ENCODE measurements at places on chromosomes 1 and 21.

GRCh38 chr1:170209125-170209524 is 63.4 kb downstream of the NTMT2 start:
- DNase-seq, result no peak

- DNase-seq, result no peak
These were observed 43.7 kb upstream of the PSEN2 start for GRCh38 chr1:226826479-226827261.

DNA sequence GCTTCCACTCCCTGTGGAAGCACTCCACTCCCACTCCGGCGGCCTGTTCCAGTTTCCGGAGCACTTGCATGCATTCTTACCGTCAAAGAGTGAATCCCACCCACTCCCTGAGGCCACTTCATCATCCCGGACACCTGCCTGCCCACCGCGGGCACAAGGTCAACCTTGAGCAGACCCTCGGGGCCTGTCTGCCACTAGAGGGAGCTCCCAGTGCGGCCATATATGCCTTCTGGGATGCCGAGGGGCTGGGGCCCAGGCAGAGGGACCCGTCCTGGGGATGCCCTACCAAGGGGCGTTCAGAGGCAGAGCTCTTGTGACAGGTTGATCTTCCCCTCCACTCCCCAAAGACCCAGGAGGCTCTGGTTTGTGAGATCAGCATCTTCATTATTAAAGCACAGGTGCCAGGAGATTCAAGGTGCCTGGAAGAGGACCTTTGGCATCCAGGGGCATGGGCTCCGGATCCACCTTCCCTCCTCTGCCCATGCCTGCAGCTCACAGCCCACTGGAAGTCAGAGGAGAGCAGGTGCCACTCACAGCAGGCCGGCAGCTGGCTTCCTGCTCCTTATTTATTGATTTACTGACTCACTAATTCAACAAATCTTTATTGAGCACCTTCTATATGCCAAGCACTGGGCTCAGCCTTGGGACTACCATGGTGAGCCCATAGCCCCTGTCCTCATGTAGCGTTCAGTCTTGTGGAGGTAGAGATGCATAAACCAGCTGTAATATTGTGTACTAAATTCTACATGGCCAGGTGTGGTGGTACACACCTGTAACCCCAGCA is 47.3 kb downstream of the UBIAD1 start:
- DNase-seq, result peak; percentile 23

DNA sequence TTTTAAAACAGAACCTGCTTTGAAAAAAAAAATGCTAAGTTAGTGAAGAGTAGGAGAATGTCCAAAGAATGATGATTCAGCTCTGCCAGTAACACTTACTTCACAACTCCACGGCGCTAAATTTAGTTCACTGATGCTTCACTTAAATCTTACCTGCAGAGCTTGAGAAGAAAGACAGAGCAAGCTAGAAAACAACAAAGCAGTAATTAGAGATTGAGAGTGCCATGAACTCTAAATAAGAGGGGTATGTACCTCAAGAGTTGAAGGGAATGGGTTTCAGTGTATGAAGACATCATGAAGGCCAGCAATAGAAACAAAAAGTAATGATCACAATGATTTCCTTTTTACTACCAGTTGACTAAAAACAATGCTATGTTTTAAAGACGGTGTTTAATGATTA is 32.8 kb downstream of the EPRS1 start:
- no peak for DNase-seq

DNA sequence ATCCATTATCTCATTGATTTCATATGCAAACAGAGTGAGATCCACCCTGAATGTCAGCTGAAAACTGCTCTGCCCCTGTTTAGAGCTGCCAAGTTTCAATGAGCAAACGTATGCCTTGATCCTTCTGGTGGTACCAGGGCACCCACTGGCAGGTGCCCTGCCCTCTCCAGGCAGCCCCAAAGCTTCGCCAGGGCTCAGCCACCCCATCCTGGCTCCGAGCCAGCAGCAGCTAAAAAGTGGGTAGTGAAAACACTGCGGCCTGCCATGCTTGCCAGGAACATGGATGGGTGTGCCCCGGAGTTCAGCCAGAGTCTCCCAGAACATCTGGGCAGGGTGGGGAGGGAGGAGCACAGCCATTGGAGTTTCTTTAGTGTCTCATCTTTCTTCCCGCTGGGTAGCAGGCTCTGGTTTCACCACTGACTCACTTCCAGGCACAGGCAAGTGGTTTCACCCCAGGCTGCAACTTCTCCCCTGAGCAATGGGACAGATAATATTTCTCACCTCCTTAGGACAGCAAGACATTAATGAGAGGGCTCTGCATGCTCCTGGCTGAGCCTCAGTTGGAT is 8.1 kb upstream of the LMX1A start:
- DNase-seq, result no peak

DNA sequence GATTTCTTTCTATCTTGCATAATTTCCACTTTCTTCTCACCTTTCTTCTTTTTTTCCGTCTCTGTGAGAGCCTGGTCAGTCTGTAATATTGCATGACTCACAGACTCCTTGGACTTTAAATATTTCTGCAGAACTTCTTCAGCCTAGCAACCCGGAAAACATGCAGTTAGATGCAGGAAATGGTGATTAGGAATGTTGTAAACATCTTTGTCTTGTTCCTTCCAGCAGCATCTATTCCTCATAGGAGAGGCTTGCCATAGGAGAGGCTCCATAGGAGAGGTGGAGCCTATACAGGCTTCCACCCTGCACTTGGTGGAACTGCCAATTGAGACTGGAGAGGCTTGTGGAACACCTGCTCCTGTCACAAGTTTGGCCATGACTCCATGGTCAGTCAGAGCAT is 10.0 kb downstream of the GBP5 start:
- DNase-seq, result no peak

DNA sequence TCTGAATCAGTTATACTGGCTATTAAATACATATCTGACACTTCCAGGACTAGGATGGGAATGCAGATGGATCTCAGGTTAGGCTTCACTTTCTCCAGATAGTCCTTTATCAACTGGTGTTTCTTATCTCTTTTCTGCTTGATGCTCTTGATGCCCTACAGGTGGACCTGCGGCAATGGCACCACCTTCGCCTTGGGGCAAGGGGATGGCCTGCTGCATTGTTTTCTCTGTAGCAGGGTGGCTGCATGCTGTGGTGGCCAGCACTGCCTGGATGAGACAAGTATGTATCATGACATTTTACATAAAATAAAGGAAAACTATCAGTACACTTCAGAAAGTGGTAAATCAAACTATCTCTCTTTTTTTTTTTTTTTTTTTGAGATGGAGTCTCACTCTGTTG is 217.7 kb upstream of the ZP4 start:
- DNase-seq, result no peak

- no peak for DNase-seq
These were observed 59.8 kb downstream of the DISC1 start for GRCh38 chr1:231686384-231686783.

DNA sequence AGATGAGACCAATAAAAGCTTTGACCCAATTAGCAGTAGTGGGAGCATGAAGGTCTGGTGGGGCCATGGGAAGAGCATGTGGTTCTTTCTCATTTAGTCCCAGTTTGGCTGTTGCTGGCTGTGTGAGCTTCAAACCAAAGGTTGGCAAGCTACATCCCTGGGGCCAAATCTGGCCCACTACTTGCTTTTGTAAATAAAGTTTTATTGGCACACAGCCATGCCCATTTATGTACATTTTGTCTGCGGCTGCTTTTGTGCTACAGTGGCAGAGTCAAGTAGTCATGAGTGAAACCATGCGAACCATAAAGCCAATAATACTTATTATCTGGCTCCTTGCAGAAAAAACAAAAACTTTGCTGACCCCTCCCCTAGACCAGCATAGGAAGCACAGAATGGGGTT is 196.9 kb downstream of the PRDM2 start:
- no peak for DNase-seq

- DNase-seq, result no peak
These were observed 116.1 kb downstream of the PSMG1 start for GRCh38 chr21:39066829-39067780.

- no peak for DNase-seq
These were observed 27.9 kb downstream of the MRPL39 start for GRCh38 chr21:25579226-25580013.

GRCh38 chr1:109371341-109371739 is 26.4 kb downstream of the SORT1 start:
- no peak for DNase-seq

DNA sequence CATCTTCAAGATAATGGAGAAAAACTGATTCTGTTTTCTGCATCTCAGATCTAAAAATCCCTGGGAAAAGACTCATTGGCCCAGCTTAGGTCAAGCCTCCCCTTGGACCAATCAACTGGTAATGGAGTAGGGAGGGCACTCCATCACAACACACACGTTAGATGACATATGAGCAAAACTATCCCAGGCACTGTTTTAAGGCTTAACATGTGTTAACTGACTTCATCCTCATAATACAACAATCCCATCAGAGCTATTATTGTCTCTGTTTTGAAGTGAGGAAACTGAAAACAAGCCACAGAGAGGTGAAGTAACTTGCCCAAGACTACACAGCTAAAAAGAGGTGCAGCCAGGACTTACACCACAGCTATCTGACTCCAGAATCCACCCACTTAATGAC is 14.7 kb upstream of the CITED4 start:
- DNase-seq, result no peak

- no peak for DNase-seq
These were observed 42.6 kb upstream of the KLF17 start for GRCh38 chr1:44076066-44076465.

DNA sequence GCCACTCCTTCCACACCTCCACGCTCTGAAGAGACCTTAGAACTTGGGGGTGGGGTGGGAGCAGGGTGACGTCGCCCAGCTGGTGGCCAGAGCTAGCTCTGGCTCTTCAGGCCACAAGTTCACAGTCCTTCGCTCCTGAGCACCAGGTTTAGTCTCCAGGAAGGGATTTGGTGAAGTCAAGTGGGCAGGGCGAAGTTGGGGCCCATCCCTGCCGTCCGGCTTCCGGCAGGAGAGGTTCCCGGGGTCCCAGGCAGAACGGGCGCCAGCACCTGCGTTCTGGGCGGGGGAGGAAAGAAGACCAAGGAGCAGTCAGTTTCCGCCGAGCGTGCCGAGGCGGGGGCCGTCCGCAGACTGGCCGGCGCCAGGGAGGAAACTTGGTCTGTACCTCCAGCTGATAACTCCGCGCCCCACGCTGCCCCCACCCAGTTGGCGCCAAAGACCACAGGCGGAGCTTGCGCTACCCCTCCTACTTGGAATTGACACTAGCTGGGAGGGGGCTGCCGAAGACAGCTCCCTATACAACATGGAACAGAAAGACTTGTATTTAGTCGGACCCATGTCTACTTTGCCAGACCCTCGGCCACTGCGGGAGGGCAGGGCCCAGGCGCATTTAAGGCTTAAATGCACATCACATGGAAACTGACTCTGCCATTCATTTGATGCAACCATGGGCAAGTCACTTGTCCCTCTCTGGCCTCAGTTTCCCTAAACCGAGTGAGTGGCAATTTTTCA is 995 bp downstream of the ID3 start:
- peak; percentile 48 for DNase-seq

- DNase-seq, result no peak
These were observed 58.6 kb upstream of the GJB5 start for GRCh38 chr1:34696230-34696629.

DNA sequence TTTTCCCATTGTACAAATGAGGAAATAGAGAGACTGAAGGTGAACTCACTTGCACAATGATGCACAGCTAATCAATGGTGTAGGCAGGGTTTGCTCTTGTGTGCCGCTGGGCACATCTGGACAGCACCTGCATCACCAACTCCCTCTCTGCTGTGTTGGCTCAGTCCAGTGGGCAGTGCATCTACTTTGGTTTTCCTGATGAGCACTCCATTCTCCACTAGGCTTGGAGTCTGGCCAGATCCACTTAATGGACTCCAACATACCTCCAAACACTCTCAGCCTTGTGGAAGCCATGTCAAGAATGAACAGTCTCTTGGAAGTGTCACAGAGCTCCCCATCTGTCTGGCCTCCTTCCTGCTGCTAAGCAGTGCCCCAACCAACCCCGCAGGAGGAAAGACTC is 152.2 kb downstream of the HIVEP3 start:
- DNase-seq, result no peak

DNA sequence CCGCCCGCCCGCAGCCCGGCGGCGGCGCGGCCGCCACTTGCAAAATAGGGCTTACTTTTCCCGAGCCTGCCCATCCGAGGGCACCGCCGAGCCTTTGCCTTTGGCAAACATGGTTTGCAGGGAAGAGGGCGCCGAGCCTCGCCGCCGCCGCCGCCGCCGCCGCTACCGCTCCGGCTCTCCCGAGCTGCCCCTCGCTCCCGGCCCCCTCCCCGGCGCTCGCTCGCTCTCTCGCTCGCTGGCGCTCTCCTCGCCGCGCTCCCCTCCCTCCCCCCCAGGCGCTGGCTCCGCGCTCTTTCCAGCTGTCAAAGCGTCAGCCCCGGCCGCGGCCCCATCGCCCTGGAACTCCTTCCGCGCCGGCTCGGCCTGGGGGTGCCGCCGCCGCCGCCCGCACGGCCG is 298 bp downstream of the SSBP3 start:
- DNase-seq, result no peak

- DNase-seq, result no peak
These were observed 432.6 kb downstream of the AMY1C start for GRCh38 chr1:104182251-104182650.

DNA sequence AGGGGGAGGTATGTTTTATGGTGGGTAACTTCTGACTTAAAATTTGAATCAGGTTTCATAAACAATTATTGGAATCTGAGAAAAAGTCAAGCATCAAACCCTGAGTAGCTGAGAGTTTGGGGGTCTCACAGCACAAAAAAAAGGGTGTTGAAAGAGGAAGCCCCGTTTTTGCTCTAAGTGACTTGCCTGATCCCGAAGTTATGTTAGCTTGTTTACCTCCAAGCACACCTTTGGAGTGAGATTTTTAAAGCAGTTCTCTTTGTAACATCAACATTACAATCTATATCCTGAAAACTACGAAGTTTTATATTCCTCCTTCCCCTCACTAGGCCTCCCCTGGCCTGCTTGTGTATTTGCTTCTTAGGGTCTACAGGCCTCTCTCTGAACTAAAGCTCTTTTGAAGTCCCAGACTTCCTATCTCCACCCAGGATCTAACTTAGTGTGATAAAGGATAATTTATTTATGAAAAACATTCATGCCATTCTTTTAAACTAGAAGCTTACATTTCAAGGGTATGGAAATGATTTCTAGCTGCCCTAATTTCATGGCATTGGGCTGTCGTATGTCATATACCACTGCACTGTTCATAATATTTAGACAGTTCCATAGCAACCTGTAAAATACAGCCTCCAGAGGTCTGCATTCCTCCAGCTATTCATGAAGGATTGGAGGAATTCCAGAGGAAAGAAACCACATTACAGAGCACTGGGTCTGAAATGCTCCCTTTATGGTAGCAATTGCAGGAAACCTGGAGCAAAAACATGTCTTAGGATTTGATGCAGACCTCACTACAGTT is 36.1 kb upstream of the RGS1 start:
- DNase-seq, result no peak

GRCh38 chr1:198253668-198254067 is 96.9 kb downstream of the NEK7 start:
- DNase-seq, result no peak
